Glutamatergic neuron (in vitro differentiated cells): ENCODE measurements at places on chromosomes 3 and 15.

DNA sequence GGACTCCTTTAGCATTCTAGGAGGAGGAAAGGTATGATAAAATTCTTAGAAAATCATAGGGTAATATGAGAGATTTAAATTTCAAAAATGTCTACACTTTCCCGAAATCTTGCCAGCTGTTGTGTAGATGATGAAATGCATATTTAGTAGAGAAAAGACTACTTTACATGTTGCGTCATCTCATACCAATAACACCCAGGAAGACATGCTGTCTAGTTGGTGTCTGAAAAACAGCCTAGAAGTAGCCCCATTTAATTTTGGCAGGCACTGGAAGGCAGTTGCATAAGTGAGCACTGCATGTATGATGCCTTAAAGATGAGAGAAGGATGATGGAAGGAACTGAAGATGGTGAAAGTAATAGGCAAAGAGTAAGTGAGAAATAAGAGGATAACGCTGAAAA, 310.5 kb upstream of the TPM1 start:
- DNase-seq = no peak

GRCh38 chr3:53850895-53851294, 4.5 kb downstream of the IL17RB start:
- no peak for DNase-seq

DNA sequence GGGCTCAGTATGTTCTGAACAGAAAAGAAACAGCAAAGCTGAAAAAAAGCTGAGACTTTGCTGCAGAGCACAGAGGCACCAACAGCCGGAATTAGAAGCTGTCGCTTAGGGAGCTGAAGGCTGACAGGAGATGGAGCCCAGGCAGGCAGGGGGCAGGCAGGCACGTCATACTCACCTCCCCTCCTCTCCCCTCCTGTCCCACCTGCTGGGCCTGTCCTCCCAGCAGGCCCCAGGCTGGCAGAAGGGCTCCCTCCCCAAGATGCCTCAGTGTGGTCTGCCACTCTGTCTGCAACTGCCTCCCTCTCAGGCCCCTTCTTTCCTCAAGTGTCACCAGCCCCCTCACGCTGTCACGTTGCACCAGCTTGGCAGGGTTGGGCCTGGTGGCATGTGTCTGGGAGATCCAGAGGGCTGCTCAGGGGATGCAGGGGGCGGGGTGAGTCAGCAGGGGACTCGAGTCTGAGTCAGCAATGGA, 3.2 kb upstream of the ANKRD63 start:
- no peak for DNase-seq

GRCh38 chr3:72617424-72618024, 230.7 kb downstream of the SHQ1 start:
- DNase-seq = no peak

DNA sequence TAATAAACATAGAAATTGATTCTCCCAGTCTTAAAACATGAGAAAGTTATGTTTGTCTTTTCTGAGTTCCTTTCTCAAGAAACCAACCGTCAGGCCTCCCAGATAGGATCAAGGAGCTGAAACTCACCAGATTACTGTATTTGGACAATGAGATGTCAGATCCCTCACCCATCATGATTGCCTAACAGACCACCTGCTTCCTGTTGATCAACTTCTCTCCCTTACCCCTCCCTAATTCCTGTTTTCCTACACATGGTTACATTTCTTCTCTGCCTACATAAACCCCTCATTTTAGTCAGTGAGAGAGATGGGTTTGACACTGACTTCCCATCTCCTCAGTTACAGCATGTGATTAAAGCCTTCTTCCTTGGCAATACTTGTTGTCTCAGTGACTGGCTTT, 917.5 kb downstream of the FHIT start:
- DNase-seq = no peak

DNA sequence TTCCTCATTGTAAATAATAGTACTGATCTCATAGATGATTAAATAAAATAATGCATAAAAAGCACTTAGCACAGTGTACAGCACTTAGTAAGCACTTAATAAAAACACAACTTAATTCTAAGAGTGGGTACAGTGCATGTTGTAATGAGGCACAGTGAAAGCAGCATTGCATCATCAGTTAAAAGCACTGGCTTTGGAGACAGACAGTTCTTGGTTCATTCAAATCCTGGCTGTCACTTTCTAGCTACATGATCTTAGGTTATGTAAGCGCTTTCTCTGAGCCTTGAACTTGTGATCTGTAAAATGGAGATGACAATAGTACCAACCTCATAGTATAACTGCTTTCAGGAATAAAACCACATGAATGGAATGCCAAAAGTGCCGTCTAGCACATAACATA, 151.5 kb downstream of the DPH6 start:
- no peak for DNase-seq

GRCh38 chr15:78182336-78182700, 33.2 kb downstream of the IDH3A start:
- no peak for DNase-seq

DNA sequence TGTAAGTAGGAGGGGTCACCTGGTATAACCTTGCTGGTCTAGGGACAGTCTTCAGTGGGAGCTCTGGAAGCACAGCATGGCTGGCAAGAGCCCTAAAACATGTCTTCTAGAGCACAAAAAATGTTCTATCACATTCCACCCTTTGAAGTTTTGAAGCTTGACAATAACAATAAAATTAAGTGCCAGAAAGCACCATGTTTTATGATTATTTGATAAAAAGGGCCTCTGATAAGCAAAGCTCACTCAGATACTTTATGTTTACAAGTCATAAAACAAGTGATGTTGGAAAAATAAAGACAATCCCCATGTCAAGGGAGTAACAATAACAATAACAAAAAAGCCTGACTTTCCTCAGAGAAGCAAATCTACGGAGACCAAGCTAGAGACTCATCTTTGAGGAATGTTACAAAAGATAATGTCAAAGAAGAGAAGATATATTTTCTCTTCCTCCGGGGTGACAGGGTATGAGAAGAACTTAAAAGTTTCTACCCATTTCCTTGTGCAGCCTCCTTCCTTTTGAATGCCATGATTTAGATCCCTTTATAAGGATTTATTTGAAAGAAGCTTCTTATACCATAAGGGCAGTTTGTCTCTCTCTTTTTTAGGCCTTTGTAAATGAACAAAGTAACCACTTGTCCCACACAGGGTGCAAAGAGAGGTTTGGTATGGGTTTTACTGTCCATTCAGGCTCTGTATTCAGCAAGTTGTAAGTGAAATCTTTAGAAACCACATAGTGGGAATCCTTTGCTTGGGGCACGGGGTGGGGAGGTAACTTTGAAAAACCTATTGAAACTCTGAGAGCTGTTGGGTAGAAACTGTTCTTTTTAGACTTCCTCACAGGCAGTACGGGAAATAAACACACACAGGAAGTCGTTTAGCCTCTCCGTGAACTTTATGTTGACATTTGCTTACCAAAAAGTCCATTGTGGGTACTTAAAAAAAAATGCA, 109.6 kb upstream of the RBMS3 start:
- no peak for DNase-seq

DNA sequence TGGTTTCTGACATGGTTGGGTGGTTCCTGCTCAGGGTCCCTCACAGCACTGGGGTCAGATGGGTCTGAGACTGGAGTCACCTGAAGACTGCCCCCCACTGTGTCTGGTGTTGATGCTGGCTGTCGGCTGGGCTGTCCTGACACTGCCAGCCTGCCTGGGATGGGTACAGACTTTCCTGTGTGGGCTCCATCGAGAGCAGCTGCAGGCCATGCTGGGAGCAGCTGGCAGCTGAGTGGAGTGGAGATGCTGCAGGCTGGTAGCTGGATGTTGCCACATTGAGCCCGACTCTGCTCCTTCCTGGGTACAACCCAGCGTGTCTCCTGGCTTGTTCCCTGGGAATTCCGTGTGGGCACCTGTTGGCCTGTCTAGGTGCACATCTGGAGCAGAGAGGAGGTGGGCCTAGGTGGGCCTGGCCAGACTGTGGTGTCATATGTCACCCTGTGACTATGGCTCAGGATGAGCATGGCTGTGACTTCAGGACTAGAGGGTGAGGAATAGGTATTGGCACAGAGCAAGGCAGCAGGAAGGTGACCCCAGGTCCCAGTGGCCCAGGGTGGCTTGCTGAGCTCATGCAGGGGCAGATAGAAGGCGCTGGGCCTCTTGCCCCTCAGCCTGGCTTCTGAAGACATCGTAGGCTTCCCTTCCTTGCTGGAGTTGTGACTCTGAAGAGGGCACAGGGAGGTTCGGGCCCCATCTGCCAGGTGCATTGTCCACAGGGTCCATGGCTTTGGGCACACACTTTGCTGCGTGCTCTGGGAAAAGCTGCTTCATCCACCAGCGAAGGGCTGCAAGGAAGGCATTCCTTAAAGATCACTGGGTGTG, 40.0 kb upstream of the PRR23E start:
- no peak for DNase-seq

GRCh38 chr3:44418549-44418948, 58.9 kb downstream of the ZNF445 start:
- no peak for DNase-seq

DNA sequence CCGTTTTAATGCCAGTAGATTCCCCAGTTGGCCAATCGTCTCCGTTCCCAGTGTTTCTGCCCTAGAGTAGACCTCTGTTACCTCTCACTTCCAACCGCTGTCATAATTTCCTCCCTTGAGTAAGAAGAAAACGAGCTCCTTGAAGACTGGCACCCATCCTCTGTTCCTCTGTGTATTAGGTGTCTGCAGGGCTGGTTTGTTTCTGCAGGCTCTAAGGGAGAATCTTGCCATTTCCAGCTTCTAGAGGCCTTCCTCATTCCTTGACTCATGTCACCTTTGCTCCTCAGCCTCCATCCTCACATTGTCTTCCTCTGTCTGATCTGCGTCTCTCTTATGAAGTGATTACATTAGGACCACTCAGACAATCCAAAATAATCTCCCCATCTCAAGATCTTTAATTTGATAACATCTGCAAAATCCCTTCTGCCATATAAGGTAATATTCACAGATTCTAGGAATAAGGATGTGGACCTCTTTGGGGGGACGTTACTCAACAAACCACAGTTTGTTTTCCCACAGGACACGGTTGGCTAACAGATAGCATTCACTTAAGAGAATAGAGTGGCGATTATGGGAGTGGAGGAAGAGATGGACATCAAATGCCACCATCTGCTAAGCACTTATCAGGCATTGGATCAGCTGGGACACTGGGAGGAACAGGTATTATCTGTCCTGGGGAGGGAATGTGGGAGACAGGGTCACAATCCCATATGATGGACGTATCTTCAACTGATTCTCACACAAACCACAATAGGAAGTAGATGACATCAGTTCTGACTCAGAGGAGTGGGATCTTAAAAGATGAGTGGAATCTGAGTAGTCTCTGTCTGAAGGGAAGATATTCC, 17.1 kb downstream of the ARHGAP31 start:
- no peak for DNase-seq

DNA sequence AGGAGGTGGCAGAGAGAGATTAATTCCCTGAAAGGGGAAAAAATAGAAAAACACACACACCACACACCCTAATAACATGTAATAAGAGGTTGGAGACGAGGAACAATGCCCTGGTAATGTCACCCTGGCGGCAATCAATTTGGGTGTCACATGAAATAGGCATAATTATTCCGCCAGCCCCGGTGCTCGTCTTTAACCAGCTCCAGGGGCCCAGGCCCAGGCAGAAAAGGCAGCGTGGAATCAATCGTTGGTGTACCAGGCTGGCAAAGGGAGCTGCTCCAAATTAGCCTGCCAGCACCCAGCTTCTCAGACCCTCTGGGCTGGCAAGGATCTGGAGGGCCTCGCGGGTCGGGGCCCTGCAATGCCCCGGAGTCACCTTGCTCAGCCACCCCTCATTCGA, 5.6 kb downstream of the LINGO1 start:
- no peak for DNase-seq

DNA sequence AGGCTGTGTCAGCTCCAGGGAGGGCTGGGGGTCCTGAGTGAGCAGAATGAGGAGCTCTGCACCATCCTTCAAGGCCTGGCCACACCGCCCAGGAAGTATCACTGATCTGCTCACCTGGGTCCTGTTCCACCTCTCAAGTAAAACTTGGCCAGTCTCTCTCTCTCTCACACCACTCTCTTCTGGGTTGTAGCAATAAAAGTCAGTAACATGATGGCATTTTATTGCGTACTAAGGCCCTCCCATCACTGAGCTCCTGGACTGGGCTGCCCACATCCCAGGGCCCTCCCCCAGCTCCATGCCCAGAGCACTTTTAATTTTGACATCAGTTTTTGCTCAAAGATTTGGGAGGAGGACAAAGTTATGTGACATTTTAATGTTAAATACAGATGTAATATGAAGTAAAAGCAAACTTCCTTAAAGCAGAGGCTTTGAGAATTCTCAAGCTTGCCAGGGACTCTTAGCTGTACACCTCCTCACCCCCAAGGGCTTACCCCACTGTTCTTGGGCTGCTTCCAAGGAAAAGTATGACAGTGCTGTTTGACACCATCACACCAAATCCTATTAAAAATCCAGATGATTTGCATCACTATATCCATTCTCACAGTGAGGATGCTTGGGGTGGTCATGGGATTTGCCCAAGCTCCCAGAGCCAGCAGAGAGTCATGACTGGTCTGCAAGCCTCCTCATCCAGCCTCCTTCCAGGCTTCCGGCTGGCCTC, 105.1 kb upstream of the SLCO2A1 start:
- no peak for DNase-seq

- DNase-seq = no peak
These were observed 5.2 kb upstream of the TMCO5A start for GRCh38 chr15:37929238-37929637.

DNA sequence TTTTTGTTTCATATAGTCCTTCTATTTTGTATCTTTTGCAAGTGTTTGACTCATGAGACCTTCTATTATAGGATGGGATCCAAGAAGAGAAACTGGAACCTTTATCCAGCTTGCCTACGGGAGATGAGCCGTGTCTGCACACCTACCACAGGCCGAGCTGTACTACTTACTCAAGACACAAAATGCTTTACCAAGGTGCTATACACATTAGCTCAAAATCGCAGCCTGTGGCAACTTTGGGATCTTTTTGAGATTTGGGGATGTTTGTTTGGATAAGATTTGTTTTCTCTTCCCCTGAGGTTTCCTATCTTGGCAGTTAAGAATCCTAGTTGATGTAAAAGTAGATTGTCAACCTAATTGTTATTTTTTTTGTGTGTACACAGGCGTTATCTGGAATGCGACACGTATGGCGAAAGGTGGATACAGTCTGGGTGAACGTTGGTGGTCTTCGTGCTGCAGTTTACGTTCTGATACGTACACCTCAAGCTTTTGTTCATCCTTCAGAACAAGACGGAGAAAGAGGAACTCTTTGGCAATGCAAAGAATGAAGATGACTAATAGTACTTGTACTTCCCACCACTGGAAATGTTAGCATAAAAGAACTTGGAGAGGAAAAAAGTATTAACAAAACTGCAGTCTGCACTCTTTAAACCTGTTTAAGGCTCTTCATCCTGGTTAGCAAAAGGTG, 13.1 kb upstream of the SETD5 start:
- no peak for DNase-seq

GRCh38 chr3:146493761-146494160, 24.4 kb upstream of the PLSCR2 start:
- DNase-seq = no peak
